Esophagus squamous epithelium (tissue), 5 donors: ENCODE measurements at places on chromosomes 3 and 15. TPM values are rescaled to one million over a fixed set of nuclear protein-coding genes. Genes with fewer than 3 reads are reported as not detected.

GRCh38 chr3:113214917-113215595 lies 3.7 kb downstream of the BOC start:
- DNase-seq = no peak
- no peaks in the 10 kb centered on the region for H3K27me3 ChIP-seq
- H3K27ac ChIP-seq = peak overlapping the region; percentile 62
- peak overlapping the region; percentile 65 for H3K4me3 ChIP-seq

The LINGO1 gene
- total RNA-seq = 1.2 TPM

The MNS1 gene
- total RNA-seq = 0.57 TPM

DNA sequence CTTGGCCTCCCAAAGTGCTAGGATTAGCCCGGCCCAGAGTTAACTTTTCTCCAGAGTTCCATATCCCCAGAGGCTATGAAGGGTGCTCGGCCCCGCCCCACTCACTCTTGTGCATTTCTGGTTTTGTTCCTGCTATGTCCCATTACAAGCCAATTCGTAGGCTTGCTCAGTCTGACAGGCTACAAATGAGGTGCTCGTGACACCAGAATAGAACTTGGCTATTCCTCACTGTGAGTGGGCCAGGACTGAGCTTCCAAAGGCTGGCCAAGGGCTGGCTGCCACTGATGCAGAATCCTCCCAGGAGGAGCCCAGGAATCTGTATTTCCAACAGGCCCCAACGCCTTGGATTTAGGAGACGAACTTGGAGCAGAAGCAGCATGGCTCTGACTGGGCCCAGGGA lies 282.7 kb upstream of the C2CD4B start:
- peak overlapping the region; percentile 43 for H3K27ac ChIP-seq
- no peak overlapping the region for H3K4me3 ChIP-seq

The PLSCR4 gene
- total RNA-seq = 18.6 TPM

- no peak overlapping the region for H3K4me3 ChIP-seq
- H3K27ac ChIP-seq = no peak overlapping the region
- no peaks in the 10 kb centered on the region for H3K27me3 ChIP-seq
- no peaks in the 10 kb centered on the region for H3K36me3 ChIP-seq
Observed at GRCh38 chr3:411226-411625, 214.7 kb downstream of the CHL1 start.

The CLDN18 gene
- not detected for total RNA-seq

The ZBTB20 gene
- 12.5 TPM for total RNA-seq

The GOLGA8R gene
- total RNA-seq = 3.4 TPM

GRCh38 chr3:50218448-50218847 lies 13.4 kb downstream of the SLC38A3 start:
- no peaks in the 10 kb centered on the region for H3K27me3 ChIP-seq
- no peak overlapping the region for H3K4me3 ChIP-seq
- no peak overlapping the region for H3K27ac ChIP-seq
- peaks cover 3% of the 10 kb centered on the region for H3K4me1 ChIP-seq
